NCI-H1436 (cell line): ENCODE measurements at places on chromosomes 7 and 10.

GRCh38 chr7:148916186-148916585 is 32.1 kb upstream of the EZH2 start:
- DNase-seq = no peak

DNA sequence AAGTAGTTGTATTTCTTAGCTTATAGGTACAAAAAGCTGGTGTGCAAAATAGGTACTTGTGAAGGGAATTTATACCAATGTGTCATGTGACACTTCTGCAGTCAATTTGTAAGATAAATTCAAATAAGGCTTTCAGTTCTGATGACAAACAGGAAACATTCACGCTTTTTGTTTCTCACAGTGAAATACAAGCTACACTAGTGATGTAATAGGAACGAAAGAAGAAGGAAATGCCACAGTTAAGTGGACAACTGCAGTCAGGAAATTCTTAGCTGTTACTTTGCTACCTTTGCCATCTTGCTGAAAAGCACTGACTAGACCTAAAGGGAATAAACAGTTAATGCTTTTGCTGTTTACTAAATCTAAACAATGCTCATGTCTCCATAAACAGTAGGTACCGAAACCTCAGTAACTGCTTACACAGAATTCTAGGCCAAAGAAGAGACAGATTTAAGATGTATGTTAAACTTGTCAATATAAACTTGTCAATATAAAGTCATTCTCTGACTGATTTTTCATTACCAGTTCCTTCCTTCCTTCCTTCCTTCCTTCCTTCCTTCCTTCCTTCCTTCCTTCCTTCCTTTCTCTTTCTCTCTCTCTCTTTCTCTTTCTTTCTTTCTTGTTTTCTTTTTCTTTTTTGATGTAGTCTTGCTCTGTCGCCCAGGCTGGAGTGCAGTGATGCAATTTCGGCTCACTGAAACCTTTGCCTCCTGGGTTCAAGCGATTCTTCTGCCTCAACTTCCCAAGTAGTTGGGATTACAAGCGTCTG is 10.1 kb downstream of the OTUD1 start:
- DNase-seq = no peak

GRCh38 chr10:51718804-51719291 is 19.5 kb upstream of the CSTF2T start:
- DNase-seq = no peak

DNA sequence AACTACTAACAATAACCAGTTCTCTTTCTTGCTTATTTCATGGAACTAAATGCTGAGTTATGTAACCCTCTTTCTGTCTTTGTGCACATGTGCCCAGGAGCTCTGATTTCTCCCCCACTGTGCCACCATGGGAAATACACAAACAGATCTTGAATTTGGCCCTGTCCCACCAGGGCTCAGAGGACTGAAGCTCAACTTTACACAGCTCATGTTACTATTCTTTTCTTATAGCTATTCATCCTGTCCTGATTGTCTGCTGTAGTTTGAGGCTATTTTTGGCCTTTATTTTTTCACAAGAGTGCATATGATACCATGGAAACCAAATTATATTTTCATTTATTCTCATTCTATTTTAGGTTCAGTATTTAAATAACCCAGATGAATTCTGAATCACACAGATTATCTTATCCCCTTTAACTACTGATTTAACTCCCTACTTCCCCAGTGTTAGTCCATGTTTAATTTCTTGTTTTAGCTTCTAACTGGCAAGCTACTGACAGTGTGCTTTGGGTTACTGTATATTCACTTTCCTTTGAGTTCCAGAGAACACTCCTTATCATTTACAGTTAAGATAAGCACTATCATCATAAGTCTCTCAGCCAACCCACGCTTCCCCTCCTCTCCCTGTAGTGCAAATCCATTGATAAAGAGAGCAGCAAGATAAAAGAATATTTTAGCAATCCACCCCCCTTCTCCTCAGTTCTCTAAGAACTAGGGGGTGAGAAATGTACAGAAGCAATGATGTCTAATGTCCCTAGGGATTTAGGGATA is 71.8 kb upstream of the GSDME start:
- DNase-seq = no peak

DNA sequence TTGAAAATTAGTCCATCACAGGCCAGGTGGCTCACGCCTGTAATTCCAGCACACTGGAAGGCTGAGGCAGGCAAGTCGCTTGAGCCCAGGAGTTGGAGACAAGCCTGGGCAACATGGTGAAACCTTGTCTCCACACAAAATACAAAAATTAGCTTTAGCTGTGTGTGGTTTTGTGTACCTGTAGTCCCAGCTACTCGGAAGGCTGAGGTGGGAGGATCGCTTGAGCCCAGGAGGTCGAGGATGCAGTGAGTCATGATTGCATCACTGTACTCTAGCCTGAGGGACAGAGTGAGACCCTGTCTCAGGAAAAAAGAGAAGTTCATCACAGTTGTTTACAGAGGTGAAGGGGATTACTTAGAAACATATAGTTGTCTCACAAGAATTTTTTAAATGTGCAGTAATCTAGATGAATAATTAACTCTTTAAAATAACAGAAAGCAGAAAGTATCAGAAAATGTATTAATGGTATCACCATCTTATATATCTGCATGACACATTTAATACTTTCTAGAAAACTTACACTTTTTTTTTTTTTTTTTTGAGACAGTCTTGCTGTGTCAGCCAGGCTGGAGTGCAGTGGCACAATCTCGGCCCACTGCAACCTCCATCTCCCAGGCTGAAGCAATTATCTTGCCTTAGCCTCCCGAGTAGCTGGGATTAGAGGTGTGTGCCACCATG is 8.9 kb downstream of the LCOR start:
- DNase-seq = no peak

GRCh38 chr7:140734096-140734495 is 37.6 kb downstream of the NDUFB2 start:
- no peak for DNase-seq
